ENCODE measurements at places on chromosomes 7 and 10.

DNA sequence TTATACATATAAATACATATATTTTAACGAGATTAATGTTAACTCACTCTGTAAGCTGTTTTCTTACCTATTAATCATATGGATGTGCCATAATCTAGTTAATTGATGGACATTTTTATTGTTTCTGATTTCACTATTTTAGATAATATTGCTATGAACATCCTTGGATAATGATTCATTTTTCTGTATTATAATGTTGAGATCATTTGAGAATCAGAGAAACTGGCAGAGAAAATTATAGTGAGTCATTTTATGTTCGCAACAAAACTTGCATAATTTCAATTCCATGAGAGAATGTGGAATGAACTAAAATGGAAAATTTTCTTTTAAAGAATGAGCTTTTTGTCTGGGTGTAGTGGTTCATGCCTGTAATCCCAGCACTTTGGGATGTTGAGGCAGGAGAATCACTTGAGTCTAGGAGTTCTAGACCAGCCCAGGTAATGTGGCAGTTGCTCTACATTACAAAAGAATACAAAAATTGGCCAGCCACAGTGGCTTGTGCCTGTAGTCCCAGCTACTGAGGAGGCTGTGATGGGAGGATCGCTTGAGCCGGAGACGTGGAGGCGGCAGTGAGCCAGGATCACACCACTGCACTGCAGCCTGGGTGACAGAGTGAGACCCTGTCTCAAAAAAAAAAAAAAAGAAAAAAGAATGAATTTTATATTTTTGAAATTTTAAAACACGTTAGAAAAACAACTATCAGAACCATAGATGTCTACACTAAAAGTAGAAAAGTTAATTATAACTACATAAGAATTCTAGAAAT lies 40.5 kb downstream of the PAPSS2 start:
- no peak for DNase-seq

DNA sequence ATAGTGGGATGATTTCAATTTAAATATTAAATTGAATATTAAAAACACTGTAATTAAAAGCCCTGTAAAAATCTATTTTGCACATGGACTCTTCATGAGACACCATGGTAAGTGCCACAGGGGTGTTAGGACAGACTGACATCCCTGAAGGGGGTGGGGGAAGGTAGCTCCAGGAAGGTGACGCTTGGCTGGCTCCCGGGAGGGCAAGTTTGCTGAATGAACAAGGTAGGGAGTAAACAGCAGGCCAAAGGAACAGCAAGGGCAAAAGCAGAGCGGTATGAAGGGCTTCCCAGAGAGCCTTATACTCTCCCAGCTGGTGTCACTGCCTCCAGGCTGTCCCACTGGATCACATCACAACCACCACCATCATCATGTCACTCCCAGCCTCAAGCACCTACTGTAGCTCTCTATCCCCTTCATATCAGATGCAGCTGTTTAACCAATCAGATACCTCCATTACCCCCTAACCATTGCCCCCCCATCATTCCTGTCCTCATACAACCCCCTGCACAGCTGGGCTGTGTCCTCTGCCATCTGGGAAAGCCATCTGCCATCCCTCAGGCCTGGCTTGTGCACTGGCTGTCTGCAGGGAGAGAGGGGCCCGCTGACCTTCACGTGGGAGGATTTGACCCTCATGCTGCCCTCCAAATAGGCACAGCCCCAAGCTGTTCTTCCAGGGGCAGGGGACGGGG lies 19.5 kb downstream of the HSPA12A start:
- DNase-seq, result no peak

DNA sequence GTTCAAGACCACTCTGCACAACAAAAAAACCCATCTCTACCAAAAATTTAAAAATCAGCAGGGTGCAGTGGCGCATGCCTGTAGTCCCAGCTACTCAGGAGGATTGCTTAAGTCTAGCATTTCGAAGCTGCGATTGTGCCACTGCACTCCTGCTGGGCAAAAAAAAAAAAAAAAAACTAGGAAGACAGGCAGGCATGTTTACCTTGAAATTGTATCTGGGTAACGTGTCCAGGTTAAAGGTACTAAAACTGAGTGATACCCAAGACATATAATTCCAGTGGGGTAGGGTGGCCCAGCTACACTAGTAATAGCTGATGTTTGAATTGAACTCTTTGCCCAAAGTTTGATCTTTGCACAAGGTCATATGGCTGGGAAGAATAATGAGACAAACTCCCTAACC lies 16.2 kb downstream of the GHITM start:
- no peak for DNase-seq

- DNase-seq, result no peak
Measured at GRCh38 chr7:18384491-18385143, 110.9 kb upstream of the HDAC9 start.

DNA sequence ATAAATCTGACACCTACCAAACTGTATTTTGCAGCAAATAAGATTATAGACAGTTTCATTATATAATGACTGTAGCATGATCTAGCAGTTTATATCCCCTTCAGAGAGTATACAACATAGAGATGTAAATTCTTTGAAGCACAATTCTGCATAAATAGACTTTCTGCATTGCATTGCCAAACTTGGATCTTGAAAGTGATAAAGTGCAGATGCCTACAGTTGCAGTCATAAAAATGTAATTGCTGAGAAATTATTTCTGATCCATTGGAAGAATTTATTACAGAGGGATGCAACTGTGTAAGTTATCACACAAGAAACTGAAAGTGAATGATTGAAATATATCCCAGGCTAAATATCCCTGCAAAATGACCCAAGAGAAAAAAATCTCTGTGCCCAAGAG lies 65.1 kb downstream of the CTNNA3 start:
- no peak for DNase-seq

GRCh38 chr7:16916738-16917137 lies 35.0 kb upstream of the AGR3 start:
- DNase-seq, result no peak

GRCh38 chr7:47149971-47150370 lies 431.9 kb downstream of the TNS3 start:
- no peak for DNase-seq

Data from stimulated activated CD4-positive, alpha-beta T cell treated with anti-CD3 and anti-CD28 coated beads, Interleukin-2, amount 100 ng/mL, for 24 hours (primary cell).